Left forelimb (tissue), 1 donor: ENCODE measurements at places on chromosomes 13 and 19.
A peak's percentile ranks its signal among the peaks of the same experiment; 100 is the strongest.

- no peak for DNase-seq
Measured at GRCh38 chr13:73988461-73988860, 145.7 kb downstream of the KLF12 start.

- no peak for DNase-seq
Measured at GRCh38 chr19:50384685-50385535, 763 bp downstream of the POLD1 start.

GRCh38 chr13:30429235-30429634 lies 6.9 kb downstream of the UBE2L5 start:
- no peak for DNase-seq

GRCh38 chr13:46377554-46377953 lies 9.5 kb downstream of the RUBCNL start:
- DNase-seq: no peak

DNA sequence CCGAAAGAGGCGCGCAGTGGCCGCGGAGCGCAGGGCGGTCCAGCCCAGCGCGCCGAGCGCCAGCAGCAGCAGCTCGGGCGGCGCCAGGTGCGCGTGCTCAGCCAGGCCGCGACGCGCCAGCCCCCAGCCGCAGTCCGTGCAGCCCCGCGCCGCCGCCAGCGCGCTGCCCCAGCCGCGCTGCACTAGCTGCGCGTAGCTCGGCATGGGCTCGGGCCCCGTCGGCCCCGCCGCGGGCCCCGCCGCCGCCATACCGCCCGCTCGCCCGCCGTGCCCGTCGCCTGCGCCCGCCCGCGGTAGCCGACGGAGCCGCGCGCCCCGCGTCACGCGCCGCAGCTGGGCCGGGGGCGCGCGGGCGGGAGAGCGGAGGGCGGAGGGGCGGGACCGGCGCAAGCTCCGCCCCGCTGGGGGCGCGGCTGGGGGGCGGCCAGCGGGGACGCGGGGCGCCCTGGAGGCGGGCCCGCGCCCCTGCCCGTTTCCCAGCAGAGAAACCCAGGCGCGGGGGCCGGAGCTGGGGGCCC lies at the start of gene CERS1:
TSS of gene CERS1 (minus strand) at position 335 of the 518 bp plus-strand sequence. CDS start at position 249, 86 bp downstream.
- peak; percentile 66 for DNase-seq

GRCh38 chr13:77184455-77184854 lies 142.4 kb downstream of the MYCBP2 start:
- no peak for DNase-seq

GRCh38 chr19:53374288-53374687 lies 8.8 kb downstream of the ZNF525 start:
- DNase-seq: no peak

GRCh38 chr13:50357586-50358118 lies 342.4 kb downstream of the KCNRG start:
- no peak for DNase-seq

- no peak for DNase-seq
Measured at GRCh38 chr19:50933640-50934039, 19.2 kb downstream of the KLK5 start.

DNA sequence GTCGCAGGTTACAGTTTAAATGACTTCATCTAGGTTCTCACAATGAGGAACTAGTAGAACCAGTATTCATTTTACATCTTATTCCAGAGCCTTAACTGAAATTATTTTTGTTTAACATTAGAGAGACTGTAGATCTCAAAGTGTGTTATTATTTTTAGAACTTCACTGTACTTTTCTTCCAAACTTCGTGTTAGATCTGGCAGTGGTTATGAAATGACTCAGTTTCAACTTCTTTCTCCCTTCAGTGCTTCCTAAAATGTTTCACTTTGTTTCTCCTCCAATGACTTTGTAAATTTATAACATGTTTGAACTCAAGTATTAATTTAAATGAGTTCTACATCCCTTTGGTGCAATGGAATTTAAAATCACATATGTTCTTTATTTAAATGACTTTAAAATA lies 139.3 kb downstream of the PCDH9 start:
- no peak for DNase-seq

DNA sequence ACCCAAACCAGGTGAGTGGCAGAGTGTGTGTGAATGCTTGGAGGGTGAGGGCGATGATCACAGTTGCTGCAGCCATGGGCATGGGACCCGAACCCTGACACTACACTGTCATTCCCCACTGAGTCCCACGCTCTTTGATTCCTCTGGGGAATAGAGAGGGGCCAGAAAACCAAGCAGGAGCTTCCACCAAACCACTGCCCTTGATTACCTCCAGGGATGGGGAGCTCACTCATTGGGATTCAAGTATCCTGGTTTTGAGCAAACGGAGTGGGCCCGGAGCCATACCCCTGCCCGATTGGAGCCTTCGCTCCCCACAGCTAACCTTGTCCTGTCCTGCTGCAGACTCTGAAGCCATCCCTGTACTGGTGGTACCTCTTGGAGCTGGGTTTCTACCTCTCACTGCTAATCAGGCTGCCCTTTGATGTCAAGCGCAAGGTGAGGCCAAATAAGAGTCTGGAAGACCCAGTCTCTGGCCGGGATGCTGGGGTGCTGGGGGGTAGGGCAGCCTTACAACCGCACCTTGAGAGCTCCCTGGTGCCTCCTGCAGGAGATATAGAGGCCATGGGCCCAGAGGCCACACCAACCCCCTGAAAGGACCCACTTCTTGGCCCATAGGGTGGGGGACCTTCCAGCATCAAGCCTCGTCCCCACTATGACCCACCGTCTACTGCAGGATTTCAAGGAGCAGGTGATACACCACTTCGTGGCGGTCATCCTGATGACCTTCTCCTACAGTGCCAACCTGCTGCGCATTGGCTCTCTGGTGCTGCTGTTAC lies 47.3 kb downstream of the CERS4 start:
- DNase-seq: no peak

GRCh38 chr13:95485518-95486144 lies 66.9 kb upstream of the CLDN10 start:
- DNase-seq: no peak

DNA sequence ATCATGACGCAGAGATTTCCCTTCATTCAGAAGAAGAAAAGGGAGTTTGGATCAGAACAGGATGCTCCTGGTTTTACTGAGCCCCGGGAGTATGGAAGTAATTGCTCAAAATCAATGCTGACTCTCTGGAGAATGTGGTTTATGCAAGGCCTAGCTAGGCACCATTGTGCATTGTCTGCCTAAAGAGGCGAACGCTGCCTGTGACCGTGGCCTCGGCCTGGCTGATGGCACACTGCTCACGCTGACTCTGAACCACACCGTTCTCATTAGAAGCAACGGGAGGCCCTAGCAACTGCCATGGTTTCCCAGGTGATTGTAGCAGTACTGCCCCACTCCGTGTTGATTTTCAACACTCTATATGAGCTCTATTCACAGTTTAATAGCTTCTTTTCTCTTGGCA lies 41.7 kb upstream of the UBL3 start:
- DNase-seq: no peak

GRCh38 chr19:23101241-23101640 lies 15.6 kb upstream of the ZNF730 start:
- no peak for DNase-seq

DNA sequence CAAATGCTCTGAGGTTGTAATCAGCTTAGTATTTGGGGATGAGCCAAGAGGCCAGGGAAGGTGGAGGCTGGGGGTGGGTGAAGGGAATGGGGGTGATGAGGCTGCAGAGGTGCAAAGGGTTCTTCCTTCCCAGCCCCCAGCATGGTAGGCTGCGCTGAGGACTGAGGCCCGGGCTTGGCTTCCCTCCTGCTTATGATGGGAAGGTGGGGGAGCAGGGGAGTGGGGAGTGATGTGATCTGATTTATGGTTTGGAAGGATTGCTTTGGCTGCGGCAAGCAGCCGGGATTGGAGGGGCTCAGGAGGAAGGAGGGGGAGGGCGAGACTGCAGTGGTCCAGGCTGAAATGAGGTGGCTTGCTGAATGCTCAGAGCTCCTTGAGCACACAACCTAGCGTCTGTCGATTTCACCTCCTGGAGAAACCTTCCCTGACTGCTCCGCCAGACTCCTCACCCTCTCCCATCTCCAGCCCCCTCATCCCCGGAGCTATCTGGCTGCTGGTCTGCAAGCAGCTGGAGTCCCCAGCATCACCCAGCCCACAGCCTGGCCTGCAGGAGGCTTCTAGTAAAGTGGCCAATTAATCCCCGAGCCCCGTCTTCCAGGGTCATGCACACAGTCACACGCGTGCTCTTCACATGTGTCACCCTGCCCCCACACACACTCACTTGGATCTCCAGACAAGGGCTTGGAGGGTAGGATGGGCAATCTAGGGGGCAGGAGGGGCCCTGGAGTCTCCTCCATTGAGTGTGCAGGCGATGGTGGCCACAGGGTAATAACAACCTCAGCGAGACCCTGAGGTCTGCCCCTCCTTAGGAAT lies 757 bp upstream of the CLEC11A start:
- DNase-seq: no peak

DNA sequence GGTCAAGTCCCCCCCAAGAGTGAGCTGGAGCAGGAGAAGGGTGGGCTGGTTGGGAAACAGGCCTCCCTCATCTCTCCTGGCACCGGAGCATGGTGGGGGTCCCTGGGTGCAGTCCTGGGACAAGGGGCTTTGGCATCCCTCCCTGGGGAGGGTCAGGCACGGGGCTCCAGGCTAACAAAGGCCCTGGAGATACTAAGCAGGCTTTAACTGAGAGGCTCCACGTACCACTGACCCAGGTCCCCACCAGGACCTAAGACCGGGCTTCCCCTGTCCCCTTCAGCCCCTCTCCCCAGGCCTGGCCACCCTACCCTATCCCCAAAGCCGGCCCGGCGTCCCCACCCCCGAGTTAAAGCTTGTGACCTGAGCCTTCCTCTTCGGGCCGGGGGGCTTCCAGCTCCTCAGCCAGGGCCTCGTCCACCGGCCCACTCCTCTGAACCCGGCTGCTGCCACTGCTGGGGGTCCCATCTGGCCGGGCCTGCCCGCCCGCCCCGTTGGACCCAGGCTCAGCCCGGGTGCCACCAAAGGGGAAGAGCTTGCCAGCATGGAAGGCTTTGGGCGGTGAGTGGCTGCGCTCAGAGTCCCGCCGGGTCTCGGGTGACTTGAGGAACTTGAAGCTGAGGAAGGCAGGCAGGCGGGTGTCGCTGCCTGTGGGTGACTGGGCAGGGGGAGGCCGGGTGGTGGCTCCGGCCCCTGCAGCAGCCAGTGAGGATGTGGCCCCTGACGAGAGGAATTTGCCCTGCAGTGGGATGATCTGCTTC lies 10.1 kb downstream of the ANO8 start:
- DNase-seq: no peak

DNA sequence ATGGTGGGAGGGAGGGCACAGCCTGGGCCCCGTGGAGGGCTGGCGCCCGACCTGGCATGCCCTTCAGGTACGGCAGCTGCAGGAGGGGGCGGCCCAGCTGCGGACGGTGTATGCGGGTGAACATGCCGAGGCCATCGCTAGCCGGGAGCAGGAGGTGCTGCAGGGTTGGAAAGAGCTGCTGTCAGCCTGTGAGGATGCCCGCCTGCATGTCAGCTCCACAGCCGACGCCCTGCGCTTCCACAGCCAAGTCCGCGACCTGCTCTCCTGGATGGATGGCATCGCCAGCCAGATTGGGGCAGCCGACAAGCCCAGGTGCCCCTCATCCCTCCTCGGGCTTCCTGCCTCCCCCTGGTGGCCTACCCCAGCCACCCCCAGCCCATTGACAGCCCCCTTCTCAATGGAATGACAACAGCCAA lies 16.6 kb upstream of the SHKBP1 start:
- no peak for DNase-seq

GRCh38 chr13:44523146-44524015 lies 52.7 kb downstream of the TSC22D1 start:
- DNase-seq: no peak

GRCh38 chr19:28656644-28657043 lies 556.3 kb downstream of the UQCRFS1 start:
- DNase-seq: no peak

- no peak for DNase-seq
Measured at GRCh38 chr13:29587645-29588044, 7.8 kb downstream of the SLC7A1 start.

GRCh38 chr13:27374650-27375049 lies 49.8 kb upstream of the GTF3A start:
- DNase-seq: no peak

- DNase-seq: no peak
Measured at GRCh38 chr19:46693760-46694159, 23.2 kb downstream of the PRKD2 start.

DNA sequence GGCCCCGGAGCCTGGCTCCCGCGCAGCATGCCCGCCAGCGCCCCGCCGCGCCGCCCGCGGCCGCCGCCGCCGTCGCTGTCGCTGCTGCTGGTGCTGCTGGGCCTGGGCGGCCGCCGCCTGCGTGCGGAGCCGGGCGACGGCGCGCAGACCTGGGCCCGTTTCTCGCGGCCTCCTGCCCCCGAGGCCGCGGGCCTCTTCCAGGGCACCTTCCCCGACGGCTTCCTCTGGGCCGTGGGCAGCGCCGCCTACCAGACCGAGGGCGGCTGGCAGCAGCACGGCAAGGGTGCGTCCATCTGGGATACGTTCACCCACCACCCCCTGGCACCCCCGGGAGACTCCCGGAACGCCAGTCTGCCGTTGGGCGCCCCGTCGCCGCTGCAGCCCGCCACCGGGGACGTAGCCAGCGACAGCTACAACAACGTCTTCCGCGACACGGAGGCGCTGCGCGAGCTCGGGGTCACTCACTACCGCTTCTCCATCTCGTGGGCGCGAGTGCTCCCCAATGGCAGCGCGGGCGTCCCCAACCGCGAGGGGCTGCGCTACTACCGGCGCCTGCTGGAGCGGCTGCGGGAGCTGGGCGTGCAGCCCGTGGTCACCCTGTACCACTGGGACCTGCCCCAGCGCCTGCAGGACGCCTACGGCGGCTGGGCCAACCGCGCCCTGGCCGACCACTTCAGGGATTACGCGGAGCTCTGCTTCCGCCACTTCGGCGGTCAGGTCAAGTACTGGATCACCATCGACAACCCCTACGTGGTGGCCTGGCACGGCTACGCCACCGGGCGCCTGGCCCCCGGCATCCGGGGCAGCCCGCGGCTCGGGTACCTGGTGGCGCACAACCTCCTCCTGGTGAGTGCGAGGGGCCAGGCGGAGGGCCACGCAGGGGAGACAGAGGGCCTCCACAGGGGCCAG lies at the start of gene KL:
TSS of gene KL (plus strand) at position 10 of the 909 bp plus-strand sequence. CDS start at position 28, 18 bp downstream.
- no peak for DNase-seq

DNA sequence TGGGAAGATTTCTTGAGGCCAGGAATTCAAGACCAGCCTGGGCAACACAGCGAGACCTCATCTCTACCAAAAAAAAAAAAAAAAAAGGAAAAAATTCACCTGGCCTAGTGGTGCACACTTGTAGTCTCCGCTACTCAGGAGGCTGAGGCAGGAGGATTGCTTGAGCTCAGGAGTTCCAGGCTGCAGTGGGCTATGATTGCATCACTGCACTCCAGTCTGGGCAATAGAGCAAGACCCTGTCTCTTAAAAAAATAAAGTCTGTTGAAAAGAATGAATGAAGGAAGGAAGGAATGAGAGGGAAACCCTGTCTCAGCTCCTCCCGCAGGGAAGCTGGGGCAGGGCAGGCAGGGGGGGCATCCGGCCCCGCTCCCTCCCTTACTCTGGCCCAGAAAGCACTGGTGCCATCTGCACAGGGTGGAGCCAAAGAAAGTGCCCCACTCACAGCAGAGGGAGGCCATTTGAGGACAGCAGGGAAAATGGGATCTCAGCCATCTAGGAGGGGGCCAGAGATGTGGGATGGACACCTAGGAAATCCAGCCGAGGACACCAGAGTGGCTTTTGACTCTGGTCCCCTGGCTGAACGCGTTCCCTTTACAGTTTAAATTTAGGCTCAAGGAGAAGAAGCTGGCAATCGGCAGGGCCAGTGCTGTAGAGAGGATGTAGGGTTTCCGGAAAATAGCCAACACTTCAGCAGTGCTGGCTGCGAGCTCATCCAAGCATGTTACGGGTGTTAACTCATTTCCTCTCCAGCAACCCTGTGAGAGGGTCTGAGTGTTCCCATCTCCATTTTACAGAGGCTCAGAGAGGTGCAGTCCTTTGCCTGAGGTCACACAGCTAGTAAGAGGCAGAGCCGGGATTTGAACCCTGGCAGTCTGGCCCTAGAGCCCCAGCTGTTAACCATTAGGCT lies 3.6 kb upstream of the HPN start:
- DNase-seq: no peak
